ENCODE measurements at places on chromosomes 16 and 17.

DNA sequence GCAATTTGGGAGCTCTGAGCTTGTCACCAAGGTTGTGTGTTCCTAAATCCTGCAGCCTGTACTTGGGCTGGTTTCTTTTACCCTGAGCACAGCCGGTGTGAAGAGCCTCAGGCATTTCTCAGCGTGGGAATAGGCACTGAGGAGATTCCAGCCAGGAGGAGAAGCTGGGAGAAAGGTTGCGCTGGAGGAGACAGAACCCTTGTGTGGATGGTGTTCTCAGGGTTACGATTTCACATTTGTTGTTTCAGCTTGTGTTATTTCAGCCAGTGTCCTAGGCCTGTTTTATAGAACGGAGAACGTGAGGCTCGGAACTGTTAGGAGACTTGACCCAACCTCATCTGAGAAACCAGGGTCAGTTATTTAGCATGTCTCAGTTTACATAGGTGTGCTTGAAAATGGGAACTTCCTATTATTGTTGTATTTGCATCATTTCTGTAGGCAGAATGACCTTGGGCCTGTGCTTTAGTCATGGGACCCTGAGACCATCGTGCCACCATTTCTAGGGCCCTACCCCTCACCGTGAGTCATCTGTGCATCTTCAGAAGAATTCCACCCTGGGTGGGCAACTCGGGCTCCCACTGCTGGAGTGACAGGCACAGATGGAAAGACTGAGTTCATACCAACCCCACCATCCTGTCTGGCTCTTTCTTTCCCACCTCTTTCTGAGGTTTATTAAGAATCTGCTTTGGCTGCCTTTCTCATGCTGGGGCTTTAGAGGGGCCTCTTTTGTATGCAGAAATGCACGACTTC lies 134.9 kb downstream of the MSI2 start:
- H3K27me3 ChIP-seq: no peaks in the 10 kb centered on the region
- no peak overlapping the region for H3K27ac ChIP-seq
- no peak for DNase-seq
- no peak overlapping the region for H3K4me3 ChIP-seq
- peaks cover 25% of the 10 kb centered on the region for H3K36me3 ChIP-seq
- no peaks in the 10 kb centered on the region for H3K4me1 ChIP-seq

GRCh38 chr16:2432286-2432685 lies 3.0 kb downstream of the CCNF start:
- peaks cover 16% of the 10 kb centered on the region for H3K4me1 ChIP-seq
- no peak overlapping the region for H3K27ac ChIP-seq
- peaks cover 17% of the 10 kb centered on the region for H3K36me3 ChIP-seq
- no peak for DNase-seq

DNA sequence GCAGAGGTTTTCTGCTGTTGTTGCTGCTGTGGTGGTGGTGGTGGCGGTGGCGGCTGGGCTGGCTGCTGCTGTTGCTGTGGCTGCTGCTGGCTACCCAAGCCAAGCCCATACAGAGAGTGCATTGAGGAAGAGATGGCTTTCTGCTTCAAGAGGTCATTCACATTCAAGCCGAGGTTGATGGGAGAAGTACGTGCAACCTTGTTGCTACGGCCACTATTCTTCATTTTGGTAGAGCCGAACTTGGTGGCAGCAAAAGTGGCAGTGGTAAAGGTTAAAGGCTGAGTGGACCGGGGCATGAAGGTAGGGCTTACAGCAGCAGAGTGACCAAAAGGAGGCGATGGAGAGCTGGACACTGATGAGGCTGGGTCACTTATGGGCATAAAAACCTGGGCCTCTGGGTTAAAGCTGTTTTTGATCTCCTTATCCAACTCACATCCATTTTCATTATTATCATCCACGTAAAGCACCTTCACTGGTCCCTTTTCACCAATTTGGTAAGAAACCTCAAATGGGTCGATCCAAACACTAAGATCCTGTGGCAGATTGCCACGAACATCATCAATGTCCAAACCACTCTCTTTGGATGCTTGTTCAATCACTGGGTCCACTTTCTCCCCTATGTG lies 2.8 kb downstream of the TOB1 start:
- H3K36me3 ChIP-seq: peaks cover 34% of the 10 kb centered on the region
- H3K4me1 ChIP-seq: peaks cover 35% of the 10 kb centered on the region
- no peak overlapping the region for H3K4me3 ChIP-seq
- no peak for DNase-seq
- H3K27me3 ChIP-seq: no peaks in the 10 kb centered on the region

DNA sequence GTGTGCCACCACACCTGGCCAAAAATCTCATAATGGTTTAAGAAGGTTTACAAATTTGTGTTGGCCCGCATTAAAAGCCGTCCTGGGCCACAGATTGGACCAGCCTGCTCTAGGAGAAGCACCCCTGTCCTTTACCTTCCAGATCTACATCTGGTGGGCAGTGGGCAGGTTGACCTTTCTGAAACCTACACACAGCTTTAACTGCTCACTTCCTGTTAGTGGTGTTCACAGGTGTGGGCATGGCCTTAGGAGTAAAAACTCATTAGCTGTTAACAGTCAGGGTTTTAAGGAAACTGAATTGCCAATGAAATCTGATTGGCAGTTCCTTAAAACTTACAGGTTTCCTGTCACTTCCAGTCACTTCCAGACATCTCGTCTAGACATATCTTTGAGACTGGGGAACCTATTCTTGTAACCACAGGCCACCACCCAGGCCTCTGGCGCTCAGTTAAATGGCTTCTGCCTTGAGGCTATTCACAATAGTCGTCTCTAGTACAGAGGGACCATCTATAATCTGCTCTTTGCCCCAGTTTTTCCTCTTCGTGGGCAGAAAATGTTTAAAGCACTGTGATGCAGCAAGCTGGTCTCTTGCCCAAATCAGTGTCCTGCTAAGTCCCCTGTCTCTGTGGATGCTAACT lies 29.3 kb downstream of the GNGT2 start:
- no peak overlapping the region for H3K27ac ChIP-seq
- H3K36me3 ChIP-seq: no peaks in the 10 kb centered on the region
- no peak overlapping the region for H3K4me3 ChIP-seq
- peaks cover 4% of the 10 kb centered on the region for H3K4me1 ChIP-seq
- no peaks in the 10 kb centered on the region for H3K27me3 ChIP-seq
- no peak for DNase-seq

GRCh38 chr17:72725433-72726068 lies 366.9 kb downstream of the SLC39A11 start:
- H3K27me3 ChIP-seq: no peaks in the 10 kb centered on the region
- H3K4me3 ChIP-seq: no peak overlapping the region
- DNase-seq: no peak
- H3K36me3 ChIP-seq: no peaks in the 10 kb centered on the region

DNA sequence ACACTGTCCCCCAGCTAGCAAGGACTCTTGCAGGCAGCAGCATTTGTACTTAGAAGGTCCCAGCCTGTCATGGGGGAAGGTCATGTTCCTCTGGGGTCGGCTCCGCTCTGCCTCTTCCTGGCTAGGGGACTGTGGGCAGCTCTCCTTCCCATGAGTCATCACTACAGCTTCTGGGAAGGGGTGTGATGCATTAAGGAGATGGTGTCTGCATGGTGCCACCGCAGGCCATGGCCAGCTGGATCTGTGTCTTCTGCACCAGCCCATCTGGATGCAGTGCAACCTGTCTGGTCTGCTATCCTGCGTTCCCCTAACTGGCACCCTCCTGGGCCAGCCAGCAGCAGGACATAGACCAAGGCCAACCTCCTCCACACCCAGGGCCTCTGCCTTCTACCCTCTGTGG lies 6.3 kb downstream of the STARD3 start:
- H3K27ac ChIP-seq: no peak overlapping the region
- no peaks in the 10 kb centered on the region for H3K27me3 ChIP-seq
- H3K4me1 ChIP-seq: peaks cover 55% of the 10 kb centered on the region
- H3K36me3 ChIP-seq: peaks cover 11% of the 10 kb centered on the region
- H3K4me3 ChIP-seq: no peak overlapping the region

- peaks cover 9% of the 10 kb centered on the region for H3K27me3 ChIP-seq
- H3K36me3 ChIP-seq: no peaks in the 10 kb centered on the region
- DNase-seq: no peak
- H3K4me1 ChIP-seq: no peaks in the 10 kb centered on the region
Measured at GRCh38 chr16:27127308-27127707, 60.6 kb downstream of the C16orf82 start.

DNA sequence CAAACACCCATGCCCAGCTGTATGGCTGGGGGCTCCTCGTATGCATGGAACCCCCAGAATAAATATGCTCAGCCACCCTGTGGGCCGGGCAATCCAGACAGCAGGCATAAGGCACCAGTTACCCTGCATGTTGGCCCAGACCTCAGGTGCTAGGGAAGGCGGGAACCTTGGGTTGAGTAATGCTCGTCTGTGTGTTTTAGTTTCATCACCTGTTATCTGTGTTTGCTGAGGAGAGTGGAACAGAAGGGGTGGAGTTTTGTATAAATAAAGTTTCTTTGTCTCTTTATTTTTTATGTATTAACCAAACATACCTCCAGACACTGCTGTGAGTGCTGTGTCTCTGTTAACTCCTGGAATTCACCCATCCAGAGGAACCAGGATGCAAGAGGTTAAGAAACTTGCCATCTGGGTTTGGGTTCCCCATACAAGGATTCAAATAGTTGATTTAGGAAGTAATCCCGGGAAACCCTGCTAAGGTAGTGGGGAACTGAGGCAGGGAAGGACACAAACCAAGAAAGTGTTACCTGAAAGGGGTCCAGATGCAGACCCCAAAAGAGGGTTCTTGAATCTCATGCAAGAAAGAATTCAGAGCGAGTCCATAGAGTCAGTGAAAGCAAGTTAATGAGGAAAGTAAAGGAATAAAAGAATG lies 37.4 kb upstream of the IL21R start:
- peaks cover 61% of the 10 kb centered on the region for H3K4me1 ChIP-seq
- no peak for DNase-seq
- no peaks in the 10 kb centered on the region for H3K27me3 ChIP-seq
- peaks cover 51% of the 10 kb centered on the region for H3K36me3 ChIP-seq
- peak overlapping the region; percentile 77 for H3K27ac ChIP-seq
- no peak overlapping the region for H3K4me3 ChIP-seq

- no peaks in the 10 kb centered on the region for H3K27me3 ChIP-seq
- H3K4me3 ChIP-seq: no peak overlapping the region
- no peak overlapping the region for H3K27ac ChIP-seq
- H3K4me1 ChIP-seq: no peaks in the 10 kb centered on the region
- DNase-seq: no peak
Measured at GRCh38 chr16:13322336-13322735, 420.9 kb downstream of the SHISA9 start.

DNA sequence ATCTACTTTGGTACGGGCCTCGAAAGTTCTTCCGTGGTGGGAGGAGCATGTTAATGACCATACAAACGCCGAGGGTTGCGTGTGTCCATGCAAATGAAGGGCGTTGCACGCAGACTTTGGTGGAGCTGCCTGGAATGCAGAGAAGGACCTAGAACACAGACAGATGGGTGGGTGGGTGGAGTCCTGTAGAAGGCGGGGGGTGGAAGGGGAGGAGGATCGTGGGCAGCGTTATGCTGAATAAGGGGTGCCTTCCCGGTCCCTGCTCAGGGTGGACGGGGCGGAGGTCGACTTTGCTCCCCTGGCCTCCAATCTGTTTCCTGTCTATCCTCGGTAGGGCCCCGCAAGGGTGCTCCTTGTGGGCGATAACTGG lies 795 bp upstream of the PAQR4 start:
- H3K27ac ChIP-seq: peak overlapping the region; percentile 18
- no peak for DNase-seq
- H3K4me1 ChIP-seq: peaks cover 28% of the 10 kb centered on the region
- H3K4me3 ChIP-seq: peak overlapping the region; percentile 77

DNA sequence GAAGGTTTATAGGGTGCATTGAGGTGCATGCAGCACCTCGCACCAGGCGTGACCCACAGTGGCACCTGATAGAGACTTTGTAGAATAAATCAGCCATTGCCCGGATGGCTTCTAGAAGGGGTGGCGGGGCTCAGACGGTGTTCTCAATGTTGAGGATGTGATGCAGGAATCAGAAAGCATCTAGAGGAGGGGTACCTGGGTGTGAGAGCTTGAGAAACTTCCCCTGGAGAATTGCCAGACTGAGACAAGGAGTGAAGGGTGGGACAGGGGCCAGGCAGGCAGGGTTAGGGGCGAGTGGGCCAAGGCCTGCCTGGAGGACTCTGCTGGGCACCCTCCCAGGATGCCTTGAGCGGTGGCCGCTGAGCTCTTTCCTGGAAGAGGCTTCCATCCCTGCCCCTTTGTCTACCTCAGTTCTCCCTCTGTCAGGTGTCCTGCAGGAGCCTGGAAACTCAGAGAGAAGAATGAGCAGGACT lies 9.3 kb upstream of the ADGRG1 start:
- no peak for DNase-seq
- no peaks in the 10 kb centered on the region for H3K4me1 ChIP-seq
- no peaks in the 10 kb centered on the region for H3K36me3 ChIP-seq
- H3K27me3 ChIP-seq: peaks cover 3% of the 10 kb centered on the region
- no peak overlapping the region for H3K4me3 ChIP-seq

DNA sequence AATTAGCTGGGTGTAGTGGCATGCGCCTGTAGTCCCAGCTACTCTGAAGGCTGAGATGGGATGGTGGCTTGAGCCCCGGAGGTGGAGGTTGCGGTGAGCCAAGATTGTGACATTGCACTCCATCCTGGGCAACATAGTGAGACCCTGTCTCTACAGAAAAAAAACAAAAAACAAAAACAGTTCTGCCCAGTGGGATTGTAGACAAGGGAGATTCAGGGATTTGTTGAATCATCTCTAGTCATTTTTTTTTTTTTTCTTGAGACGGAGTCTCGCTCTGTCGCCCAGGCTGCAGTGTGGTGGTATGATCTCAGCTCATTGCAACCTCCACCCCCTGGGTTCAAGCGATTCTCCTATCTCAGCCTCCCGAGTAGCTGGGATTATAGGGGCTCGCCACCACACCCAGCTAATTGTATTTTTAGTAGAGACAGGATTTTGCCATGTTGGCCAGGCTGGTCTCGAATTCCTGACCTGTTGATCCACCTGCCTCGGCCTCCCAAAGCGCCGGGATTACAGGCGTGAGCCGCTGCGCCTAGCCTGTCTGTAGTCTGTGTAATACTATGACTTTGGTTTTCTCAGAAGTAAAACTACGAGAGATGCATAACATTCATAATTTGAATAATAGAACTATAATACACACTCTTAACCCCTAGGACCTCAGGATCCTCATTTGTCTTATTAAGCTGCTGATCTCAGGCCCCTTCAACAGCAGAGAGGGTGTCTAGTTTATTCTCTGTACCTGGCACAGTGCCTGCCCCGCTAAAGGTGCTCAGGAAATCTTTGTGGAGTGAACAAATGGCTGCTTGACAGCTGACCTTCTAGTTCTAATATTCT lies 1.4 kb downstream of the TEN1 start:
- peaks cover 16% of the 10 kb centered on the region for H3K36me3 ChIP-seq
- no peak for DNase-seq
- H3K27ac ChIP-seq: peak overlapping the region; percentile 100

DNA sequence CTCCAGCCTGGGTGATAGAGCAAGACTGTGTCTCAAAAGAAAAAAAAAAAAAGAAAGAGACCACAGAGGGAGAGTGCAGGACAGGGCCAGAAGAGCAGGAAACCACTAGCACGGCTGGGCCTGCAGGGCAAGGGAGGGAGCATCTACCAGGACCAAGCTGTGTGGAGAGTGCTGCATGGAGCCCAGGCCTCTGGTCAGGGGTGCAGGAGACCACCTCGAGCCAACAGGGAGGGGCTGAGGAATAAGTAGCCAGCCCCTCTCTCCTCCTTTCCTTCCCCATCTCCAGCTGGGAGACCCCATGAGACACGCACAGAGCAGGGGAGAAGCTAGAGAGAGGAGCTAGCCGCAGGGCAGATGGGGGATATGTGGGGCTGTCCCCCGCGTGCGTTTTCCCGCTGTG lies 67.0 kb upstream of the DNAH17 start:
- no peaks in the 10 kb centered on the region for H3K27me3 ChIP-seq
- no peak for DNase-seq
- H3K36me3 ChIP-seq: peaks cover 3% of the 10 kb centered on the region
- H3K4me3 ChIP-seq: no peak overlapping the region
